Uterus (tissue), 4 donors: ENCODE measurements at places on chromosomes 7 and 10.

GRCh38 chr7:50970092-50970491 is 187.4 kb upstream of the GRB10 start:
- no peak for DNase-seq

DNA sequence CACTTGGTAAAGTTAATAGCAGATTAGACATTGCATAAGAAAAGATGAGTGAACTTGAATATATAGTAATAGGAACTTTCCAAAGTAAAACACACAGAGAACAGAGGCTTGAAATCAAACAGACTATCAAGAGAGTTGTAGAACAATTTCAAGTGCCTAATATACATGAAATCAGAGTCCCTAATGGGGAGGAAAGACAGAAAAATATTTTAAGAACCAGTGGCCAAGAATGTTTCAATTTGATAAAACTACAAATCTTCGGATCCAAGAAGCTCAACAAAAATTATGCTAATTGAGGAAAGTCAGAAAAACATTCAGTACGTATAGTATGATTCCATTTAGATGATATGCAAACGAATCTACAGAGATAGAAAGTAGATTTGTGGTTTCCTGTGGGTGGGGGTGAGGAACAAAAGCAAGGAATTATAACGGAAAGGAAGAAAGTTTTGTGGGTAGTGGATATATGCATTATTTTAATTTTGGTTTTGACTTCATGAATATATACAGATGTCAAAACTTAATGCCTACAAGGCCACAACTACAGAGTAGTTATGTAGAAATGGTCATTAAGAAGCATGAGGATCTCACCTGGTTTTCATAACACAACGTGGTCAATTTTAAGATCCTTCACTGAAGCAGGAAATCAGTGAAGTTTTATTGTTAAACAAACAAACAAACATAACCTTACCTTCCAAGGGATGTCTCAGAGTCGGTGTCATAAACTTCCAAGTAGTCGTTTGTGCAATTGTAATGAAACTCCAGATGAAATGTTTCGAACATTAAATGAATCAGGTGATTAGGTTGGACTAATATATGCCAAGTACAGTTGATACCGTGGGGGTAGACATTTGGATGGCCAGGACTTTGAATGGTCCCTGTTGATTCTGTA is 62.0 kb downstream of the CUBN start:
- no peak for DNase-seq

DNA sequence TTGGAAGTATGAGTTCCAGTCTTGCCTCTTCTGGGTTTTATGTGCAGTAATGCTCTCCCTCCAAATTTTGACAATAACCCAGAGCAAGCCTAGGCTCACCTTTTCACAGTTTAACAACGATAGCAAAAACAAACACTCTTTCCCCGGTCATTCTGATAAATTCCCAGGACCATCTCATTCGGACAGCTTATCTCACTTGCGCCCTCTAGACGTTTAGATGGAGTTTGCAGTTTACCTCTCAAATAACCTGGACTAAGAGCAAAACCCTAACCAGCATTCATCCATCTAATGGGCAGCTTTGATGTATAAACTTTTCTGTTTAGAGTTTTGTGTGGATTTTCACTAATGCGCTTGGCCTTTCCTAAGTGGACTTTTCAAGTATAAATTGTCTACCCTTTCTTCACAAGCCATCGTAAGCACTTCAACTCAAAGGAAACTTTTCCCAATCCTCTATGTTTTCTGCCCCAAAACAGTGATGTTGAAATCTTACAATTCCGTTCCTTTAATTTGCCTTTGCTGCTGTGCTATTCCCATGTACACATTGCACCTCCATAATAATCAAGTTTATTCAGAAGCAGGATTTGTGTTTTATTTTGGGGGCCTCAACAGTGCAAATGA is 114.9 kb downstream of the HDAC9 start:
- DNase-seq = no peak

GRCh38 chr10:119702583-119702982 is 23.3 kb upstream of the INPP5F start:
- DNase-seq = no peak

GRCh38 chr10:44325596-44326307 is 59.1 kb downstream of the CXCL12 start:
- DNase-seq = peak; percentile 29

DNA sequence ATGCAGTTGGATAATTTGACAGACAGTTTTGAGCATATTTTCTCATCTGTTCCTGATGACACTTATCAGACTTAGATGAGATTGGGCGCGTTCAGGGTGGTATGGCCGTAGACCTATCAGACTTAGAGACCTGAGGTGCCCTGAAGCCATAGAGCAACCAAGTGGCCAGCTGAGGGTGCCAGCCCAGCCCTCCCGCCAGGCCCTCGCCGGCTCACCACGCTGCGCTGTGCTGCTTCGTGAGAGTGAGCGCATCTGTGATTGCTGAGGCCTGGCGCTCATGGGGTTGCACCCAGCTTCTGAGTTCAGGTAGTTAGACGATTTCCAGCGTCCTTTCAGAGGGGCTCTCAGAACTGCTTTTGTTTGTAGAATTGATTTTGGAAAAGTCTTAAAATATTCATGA is 10.2 kb downstream of the FBH1 start:
- no peak for DNase-seq

DNA sequence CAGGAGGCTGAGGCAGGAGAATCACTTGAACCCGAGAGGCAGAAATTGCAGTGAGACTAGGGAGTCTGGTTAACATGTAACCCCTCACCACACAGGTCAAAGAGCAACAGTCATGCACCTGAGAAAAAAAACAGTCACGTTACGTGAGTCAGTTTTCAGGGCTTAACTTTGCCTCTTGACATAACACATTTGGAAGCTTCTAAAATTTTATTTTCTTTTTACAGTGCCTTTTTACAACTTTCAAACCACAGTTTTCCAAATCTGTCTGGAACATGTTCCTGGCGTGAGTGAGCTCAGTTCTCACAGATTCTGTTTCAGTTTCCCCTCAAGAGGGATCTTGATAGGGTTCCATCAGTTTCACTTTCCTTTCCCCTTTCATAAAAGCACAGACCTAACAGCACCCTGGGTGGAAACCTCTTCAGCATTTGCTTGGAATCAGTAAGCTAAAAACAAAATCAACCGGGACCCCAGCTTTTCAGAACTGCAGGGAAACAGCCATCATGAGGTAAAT is 4.4 kb downstream of the IFIT3 start:
- DNase-seq = peak; percentile 40

- DNase-seq = no peak
These were observed 9.5 kb downstream of the PLXDC2 start for GRCh38 chr10:19825700-19826099.

DNA sequence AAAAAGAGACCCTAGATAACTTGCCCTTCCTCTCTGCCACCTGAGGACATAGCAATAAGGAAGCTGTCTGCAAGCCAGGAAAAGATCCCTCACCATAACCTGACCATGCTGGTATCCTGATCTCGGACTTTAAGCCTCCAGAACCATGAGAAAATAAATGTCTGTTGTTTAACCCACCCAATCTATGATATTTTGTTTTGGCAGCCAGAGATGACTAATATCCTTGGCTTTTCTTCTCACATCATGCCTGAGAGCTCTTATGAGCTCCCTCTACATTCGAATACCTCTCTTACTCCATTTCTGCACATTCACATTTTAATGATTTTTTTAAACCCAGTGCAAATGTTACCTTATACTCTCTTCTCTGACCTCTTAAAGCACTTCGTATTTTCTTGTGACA is 214.0 kb upstream of the CHRM2 start:
- DNase-seq = no peak

DNA sequence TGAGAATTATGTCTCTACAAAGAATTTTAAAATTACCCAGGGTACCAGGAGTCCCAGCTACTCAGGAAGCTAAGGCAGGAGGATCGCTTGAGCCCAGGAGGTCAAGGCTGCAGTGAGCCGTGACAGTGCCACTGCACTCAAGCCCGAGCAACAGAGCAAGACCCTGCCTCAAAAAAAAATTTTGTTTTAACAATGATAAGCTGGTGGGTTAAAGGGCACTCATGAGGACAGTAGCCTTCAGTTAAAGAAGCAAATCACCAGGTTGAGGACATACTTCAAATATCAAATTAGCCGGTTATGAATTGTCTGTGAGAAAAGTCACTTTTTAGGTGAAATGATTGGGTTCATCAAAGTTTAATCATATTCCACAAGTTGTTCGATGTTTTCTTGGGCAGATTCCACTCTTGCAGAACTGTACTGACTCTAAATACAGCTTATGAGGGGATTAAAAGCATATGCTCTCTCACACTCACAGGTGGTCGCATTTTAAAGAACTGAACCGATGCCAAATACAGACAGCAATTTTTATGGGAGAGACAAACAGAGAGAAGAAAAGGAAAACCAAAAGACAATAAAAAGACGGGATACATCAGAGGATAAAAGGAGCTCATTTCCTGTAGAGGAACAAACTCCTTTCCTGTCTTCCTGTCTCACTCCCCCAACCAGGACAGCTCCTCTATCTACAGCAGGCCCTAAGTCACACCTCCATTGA is 582.8 kb upstream of the NRP1 start:
- DNase-seq = no peak

DNA sequence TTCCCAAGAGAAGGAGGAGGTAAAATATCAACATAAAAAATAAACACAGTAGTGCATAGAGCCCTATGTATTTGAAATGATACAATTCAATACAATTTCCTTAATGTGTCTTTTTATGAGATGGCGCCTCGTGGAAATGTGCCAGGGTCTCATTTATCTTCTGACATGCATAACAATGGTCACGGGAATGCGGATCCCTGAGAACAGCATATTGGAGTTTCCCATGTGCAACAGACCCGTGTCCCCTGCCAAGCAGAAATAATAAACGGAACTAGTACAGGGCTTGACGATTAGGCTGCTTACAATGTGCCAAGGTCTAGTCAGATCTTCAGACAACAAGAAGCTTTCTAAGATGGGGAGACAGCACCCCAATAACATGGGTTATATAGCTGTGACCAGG is 217.9 kb downstream of the ARHGAP21 start:
- peak; percentile 29 for DNase-seq

DNA sequence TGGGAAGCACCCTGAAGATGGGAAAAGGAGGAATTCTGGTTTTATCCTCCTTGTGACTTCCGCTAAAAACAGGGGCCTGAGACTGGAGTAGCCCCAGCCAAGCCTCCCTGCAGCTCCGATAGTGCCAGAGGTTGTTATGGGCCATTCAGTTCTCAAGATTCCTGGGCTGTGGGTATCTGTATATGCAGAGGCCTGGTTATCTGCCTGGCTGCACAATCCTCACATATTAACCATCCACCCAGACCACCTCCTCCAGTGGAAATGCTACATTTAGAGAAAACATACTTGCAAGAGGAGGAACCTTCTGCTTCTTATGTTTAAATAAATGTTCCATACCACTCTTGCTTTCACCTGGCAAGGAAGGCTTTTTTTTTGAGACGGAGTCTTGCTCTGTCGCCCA is 34.6 kb downstream of the ARL3 start:
- no peak for DNase-seq

DNA sequence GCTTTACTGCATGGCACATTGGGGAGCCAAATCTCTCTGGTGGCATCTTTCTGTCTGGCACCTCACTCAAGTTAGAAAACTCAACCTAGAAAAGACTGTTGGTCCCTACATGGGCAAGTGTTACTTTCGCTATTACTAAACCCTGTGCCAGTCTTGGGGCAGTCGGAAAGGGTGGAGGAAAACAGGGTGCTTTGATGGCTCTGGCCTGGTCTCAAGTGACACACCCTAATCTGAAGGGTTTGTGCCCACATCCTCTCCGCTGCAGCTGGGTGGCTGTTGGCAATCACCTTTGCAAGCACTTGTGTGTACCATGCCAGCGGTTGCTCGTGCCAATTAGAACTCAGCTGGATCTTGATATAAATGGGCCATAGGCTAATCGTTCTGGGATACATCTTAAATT is 159.8 kb upstream of the ITGB1 start:
- DNase-seq = no peak

- no peak for DNase-seq
These were observed 12.0 kb downstream of the XRCC2 start for GRCh38 chr7:152663931-152664330.

DNA sequence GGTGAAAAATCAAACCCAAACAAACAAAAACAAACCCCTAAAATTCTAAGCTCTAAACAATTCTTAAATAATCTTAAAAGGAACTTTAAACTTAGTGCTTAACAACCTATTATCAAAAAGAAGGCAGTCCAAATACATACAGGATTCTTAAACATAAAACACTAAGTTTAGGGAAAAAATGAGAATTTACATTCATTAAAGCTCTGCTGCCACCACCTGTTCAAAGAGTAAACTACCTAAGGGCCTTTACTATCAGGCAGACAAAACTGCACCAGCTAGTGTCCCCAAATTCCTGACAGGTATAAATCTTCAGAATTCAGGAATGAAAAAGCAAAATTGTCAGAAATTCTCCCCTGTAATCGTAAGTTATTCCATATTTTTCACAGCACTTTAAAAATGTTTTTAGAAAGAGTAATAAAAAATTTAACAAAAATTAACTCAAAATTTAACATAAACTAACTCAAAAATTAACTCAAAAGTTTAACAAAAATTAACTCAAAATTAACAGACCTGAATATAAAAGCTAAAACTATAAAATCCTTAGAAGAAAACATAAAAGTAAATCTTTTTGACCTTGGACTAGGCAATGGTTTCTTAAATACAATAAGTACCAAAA is 55.1 kb downstream of the PDZD8 start:
- DNase-seq = no peak

GRCh38 chr10:124450012-124450782 is at the start of gene NKX1-2:
Gene NKX1-2 (minus strand): TSS chr10:124450035. CDS start chr10:124449943, 92 bp downstream.
- no peak for DNase-seq

DNA sequence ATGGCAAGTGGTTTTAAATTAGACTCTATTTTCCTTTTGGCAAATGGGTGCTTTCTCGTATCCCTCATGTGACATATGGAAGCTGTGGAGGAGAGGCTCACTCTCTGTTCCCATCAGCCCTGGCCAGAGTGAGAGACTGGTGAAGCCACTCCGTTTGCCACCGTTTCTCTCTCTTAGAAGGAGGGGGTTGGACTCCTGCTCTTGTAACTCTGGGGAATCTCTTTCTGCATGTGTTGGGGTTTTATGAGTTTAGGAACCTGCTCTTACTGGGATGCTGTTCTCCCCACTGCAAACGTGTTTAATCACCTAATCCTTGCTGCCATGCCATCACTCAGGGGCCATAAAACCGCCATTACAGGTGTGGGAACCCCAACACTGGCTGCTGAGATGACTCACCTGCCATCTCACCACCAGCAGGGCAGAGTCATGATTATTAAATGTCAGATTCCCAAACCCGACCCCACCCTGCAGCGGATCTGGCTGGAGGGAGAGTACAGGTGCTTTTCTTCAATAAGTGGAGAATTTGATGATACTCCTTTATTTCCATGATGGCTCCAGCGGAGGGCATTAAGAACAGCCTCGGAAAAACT is 103.2 kb downstream of the ADCY1 start:
- DNase-seq = no peak

GRCh38 chr7:44149571-44150465 is 8.7 kb upstream of the MYL7 start:
- no peak for DNase-seq
